Activated effector memory CD4-positive, alpha-beta T cell treated with Interleukin-2 at 50 U/mL for 16 hours (primary cell): ENCODE measurements at places on chromosomes 6 and 20.

GRCh38 chr6:155623450-155624178, 168.0 kb upstream of the NOX3 start:
- DNase-seq, result no peak

DNA sequence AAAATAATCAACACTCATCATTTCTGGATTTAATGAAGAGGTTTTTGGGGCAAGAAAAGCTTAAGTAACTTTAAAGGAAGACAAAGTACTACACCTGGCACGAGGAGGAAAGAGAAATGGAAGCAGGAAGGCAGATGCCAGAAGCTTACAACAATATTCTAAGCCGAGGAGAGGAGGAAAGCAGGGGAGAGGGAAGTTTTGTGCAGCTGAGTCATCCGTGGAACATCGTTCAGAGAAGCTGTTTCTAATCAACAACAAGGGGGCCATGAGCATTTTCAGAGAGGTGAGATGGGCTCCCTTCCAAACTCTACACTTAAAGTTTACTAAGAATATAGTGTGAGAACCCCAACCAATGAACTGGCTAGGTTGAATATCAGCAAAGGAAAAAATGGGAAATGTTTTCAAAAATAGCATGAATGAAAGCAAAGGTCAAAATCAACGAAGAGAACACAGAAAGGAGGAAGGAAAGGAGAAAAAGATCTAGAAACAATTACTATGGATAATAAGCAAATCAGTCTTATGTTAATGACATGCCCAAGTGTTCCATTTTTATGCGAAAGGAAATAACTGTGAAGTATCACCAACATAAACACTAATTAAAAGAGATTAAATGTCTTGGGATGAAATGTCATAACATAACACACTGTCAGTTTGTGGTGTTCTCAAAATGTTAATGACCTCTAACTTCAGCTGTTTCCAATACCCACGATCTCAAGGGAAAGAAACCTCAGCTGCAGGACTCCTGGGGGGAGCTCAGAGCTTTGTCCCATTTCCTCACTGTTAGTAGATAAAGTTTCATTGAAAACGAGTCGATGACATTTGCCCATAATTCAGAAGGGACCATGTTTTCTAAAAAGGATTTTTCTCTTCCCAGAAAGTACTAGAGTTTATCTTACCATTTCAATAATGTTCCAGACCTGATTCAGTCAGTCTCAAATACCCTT, 203.4 kb upstream of the STXBP5 start:
- no peak for DNase-seq

DNA sequence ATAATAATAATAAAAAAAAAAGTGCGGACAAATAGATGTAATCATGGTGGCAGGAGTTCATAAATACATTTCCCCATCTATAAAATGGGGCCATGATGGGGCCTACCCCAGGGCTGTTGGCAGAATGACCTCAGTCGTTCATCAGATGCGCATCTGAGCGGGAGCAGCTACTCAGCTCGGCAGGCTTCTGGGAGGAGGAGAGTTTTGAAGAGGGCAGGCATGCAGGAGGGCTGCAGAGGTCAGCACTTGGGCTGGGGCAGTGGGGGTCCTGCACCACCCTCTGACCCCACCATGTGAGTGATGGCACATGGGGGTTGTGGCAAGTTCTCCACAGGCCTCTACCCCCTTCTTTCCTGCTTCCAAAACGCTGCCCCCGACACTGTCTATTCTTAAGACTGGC, 373.5 kb downstream of the ZFAND3 start:
- no peak for DNase-seq

DNA sequence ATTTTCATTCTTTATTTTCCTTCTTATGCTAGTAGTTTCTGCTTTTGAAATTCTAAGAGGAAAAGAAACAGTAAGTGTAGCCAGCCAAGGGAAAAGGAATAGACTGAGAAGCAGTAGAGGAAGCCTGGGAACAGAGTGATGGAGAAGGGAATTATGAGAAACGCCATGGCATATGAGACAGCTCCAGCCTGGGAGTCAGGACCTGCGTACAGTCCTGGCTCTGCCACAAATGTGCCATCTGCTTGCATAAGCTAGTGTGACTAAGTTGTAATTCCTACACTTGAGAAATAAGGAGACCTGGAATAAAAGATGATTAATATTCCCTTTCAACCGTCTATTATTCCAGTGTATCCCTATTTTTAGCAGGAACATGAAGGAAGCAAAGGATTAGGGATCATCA, 47.5 kb downstream of the OSTM1 start:
- no peak for DNase-seq

- DNase-seq, result no peak
Observed at GRCh38 chr6:98695091-98695801, 139.1 kb upstream of the POU3F2 start.

DNA sequence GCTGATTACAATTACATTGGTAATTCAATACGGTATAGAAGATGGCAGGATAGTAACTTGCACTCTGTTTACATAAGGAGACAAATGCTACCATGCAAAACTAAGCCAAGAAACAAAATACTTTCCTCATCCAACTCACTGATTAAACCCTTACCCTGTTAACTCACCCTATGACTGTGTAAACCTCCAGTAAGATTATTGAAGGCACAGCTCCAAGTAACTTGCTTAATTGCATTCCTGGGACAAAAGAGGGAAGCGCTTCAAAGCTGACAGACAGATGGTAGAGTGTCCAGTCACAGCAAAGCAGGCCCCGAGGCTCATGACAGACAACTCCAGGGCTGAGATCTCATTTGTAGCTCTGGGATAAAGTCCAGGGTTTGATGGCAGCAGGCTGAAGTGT, 6.9 kb upstream of the KIF16B start:
- DNase-seq, result no peak

- no peak for DNase-seq
Observed at GRCh38 chr6:3540253-3540820, 83.5 kb upstream of the SLC22A23 start.

GRCh38 chr20:41047975-41048305, 19.3 kb downstream of the TOP1 start:
- DNase-seq, result no peak

GRCh38 chr20:58583176-58583575, 67.9 kb upstream of the STX16 start:
- no peak for DNase-seq

DNA sequence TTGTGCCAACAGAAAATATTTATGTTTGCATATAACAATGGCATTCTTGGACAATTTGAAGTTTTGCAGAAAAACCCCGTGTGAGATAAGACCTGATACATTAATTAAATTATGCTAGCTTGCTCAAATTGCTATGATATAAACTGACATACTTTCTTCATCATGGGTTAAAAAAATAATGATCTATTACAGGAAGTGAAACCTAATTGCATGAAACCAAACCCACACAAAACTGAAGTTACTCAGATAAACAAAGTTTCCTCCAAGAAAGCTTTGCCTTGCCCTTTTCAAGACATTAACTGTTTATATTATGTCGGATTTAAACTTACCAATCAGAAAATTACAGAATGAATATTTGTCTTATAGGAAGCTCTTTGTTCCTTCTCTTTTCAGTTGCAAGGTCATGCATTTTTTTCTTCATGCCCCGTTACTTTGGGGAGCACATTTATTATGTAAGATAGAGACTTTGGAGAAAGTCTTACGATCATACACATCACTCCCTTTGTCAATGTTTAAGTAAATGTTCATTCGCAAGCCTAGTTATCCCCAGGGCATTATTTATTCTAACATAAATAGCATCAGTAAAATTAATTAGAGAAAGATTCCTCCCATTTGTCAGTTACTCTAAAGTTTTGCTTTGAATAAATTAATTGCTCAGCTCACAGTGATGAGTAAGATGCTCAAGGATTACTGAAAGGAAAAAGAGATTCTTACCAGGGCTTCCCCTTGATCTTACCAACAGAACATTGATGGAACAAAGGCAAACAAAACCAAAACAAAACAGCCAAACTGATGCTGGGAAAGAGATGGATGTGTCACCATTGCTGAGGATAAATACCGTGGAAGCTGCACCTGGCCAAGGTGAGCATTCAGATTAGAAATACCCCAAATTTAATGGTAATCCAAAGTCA, 14.8 kb upstream of the TMEM244 start:
- DNase-seq, result no peak
